Anterior cingulate cortex (tissue), 58 donors: ENCODE measurements at places on chromosomes 6 and 20.
A peak's percentile ranks its signal among the peaks of the same experiment; 100 is the strongest.

DNA sequence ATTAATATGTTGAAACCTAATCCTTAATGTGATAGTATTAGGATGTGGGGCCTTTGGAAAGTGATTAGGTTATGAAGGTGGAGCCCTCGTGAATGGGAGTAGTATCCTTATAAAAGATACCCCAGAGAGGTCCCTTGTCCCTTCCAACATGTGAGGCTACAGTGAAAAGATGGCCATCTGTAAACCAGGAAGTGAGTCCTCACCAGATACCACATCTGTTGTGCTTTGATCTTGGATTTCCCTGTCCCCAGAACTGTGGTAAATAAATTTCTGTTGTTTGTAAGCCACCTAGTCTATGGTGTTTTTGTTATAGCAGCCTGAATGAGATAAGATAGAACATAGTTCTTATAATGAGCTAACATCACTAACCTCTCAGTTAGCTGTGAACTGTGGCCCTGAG, 16.6 kb upstream of the CALHM6 start:
- DNase-seq = no peak

DNA sequence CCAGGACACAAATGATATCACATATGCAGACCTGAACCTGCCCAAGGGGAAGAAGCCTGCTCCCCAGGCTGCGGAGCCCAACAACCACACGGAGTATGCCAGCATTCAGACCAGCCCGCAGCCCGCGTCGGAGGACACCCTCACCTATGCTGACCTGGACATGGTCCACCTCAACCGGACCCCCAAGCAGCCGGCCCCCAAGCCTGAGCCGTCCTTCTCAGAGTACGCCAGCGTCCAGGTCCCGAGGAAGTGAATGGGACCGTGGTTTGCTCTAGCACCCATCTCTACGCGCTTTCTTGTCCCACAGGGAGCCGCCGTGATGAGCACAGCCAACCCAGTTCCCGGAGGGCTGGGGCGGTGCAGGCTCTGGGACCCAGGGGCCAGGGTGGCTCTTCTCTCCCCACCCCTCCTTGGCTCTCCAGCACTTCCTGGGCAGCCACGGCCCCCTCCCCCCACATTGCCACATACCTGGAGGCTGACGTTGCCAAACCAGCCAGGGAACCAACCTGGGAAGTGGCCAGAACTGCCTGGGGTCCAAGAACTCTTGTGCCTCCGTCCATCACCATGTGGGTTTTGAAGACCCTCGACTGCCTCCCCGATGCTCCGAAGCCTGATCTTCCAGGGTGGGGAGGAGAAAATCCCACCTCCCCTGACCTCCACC, 42.2 kb downstream of the SIRPA start:
- no peak for DNase-seq

- DNase-seq = no peak
These were observed 95.3 kb downstream of the TTLL2 start for GRCh38 chr6:167420177-167420576.

DNA sequence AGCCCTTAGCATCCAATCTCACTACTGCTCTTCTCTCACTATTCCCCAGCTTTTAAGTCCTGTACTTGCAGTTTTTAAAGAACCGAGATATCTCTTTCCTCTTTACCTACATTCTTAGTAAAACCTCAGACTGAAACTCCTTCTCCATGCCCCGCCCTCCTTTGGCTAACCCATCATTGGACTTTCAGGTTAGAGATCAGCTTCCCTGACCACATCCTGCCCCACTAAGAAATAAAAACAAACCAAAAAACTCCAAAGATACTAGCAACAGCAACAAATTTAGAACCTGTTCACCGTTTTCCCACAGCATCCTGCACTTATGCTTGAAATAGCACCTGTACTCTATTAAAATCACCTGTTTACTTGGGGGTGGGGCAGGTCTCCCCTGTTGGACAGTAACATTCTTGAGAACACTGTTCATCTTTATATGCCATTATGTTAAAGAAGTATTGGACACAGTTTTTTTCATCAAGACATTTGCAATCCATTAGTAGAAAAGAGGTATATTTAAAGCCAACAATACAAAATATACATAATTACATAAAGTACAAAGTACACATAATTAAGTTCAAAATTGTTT, 16.3 kb upstream of the SMAP1 start:
- no peak for DNase-seq

DNA sequence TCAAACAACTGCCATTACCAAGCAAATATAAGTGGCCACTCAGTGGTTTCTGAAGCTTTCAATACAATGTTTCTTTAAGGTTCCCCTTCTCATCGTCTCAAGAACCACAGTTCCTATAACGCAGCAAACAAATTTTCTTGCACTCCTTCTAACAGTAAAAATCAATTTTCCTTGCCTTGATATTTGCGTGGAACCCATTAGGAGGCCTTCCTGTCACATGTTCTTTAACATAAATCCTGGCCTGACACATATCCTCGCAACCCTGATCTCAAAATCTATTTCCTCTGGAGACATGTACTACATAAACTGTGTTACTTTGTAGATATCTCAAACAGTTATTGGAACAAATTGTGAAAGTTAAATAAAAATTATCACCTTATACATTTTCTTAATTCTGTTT, 65.9 kb upstream of the MANEA start:
- no peak for DNase-seq

DNA sequence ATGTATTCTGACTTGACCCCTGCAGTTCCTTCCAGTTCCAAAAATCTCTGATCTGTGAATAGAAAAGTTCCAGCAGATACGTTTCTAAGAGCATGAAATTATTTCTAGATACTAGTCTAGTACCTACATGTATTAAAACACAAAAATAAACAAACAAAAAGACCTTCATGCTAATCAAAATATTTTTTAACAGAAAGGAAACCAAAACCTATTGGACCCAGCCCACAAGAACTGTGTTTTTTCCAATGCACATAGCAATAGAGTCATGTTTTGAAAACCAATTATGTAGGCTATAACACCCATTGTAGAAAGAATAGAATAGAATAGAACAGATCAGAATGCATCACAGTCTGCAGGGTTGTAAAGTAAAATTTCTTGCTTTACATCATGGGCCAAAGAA, 158.6 kb upstream of the TNFAIP3 start:
- DNase-seq = no peak

- DNase-seq = no peak
These were observed 64.3 kb upstream of the AFDN start for GRCh38 chr6:167762259-167762962.

GRCh38 chr20:57794600-57795341, 85.0 kb upstream of the PMEPA1 start:
- DNase-seq = no peak

- no peak for DNase-seq
These were observed 13.9 kb downstream of the KCNK15 start for GRCh38 chr20:44759595-44759994.

- no peak for DNase-seq
These were observed 554 bp upstream of the ZSCAN31 start for GRCh38 chr6:28336284-28337120.

GRCh38 chr6:1391800-1392309, 2.5 kb downstream of the FOXF2 start:
- no peak for DNase-seq

- DNase-seq = no peak
These were observed 5.1 kb downstream of the CDKAL1 start for GRCh38 chr6:20539387-20539786.

GRCh38 chr20:54123587-54124180, 50.1 kb downstream of the CYP24A1 start:
- DNase-seq = no peak

- DNase-seq = no peak
These were observed 100.6 kb downstream of the NKAIN2 start for GRCh38 chr6:123904228-123904627.

GRCh38 chr6:83292900-83293843, 100.0 kb downstream of the RWDD2A start:
- no peak for DNase-seq

- DNase-seq = no peak
These were observed 4.4 kb downstream of the CAPN11 start for GRCh38 chr6:44162876-44163625.

DNA sequence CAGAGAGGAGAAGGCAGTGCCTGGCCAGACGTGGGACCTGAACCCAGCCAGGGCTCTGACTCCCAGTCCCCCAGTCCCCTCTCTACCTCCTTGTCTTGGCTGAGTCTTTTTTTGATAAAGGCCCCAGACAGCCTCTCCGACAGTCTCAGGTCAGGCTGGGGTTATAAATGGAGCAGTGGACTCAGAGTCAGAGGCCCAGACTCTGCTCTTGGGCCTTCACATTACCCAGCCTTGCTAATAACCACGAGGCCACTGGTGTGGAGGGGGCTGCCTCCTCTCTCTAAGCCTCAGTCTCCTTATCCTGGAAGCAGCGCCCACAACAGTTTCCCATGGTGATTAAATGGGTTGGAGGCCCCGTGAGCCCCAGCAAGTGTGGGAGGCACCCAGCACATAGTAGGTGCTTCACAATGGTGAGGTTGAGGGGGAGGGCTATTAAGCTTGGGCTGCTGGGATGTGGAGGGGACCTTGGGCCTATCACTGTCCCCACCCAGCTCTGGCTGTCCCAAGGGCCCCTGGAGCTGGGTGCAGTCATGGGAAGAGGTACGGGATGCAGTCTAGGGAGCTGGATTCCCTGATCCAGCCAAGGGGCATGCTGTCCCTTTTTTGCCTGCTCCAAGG, 35.7 kb downstream of the TGM2 start:
- DNase-seq = no peak

DNA sequence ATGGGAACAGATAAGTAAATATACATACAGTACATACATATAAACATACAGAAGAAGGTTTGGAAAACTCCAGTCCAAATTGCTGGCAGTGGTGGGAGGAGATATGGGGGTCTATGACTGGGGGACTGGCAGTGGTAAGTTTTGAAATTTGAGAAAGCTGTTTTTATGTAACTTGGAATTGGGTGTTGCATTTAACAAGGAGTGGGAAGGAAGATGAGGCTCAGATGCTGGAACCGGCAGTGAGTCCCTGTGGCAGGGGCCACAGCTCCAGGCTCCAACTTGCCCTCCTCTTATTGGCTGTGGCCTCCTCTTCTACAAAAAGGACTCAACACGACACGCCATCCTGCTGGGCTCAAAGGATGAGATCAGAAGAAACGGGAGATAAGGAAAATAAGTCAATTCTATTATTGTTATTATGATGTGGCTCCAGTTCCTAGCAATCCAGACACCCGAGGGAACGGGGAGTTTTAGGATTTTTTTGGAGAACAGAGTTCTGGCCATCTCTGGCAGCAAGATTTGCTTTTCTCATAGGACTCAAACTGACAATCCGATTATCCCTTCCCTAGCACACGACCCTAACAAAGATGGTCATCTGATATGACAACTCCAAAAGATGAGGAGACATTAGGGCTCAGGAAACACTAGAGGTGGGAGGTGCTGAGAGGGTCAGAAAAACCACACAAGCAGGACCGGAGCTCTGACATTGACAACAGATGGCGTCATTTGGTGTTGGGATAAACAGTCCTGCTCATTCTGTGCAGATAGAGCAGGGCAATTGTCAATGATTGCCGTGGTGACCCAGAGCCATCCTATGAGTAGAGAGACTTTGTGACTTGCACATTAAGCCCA, 6.0 kb upstream of the TGM2 start:
- no peak for DNase-seq

DNA sequence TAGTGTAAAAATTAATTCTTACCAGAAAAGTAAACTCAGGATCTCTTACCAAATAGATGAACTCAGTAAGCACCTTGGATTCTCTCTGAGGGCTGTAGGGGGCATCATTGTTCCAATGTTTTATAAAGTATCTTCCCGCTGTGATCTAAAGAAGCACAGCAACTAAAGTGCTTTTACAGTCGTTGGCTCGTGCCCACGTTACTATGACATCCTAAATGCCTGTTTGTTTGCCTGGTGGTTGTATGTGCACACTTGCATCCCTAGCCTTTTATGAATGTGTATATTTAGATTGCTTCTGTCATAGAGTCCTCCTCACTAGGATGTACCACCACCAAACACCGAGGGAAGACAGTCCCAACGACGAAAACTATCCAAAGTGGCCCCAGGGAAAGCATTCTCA, 34.5 kb downstream of the SLX4IP start:
- DNase-seq = no peak

- peak; percentile 68 for DNase-seq
These were observed 91.6 kb downstream of the RAMACL start for GRCh38 chr6:166494757-166495486.

- DNase-seq = no peak
These were observed 134.2 kb downstream of the MRPL14 start for GRCh38 chr6:43992783-43993644.

DNA sequence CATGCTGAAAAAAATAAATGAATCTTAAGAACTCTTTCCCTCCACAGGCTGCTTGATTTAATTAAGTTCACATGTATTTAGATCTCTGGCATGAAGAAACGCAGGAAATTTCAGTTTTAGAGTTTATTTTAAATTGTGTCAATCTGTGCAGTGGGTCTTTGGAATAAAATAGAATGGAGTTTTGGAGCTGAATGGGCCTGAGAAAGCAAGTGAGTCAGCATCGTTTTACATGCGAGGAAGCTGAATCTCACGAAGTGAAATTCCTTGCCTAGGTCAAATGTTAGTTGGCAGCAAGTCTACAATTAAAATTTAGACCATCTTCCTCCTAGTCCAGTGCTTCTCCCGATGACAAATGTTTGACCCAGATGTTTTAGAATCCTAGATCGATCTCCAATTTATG, 22.4 kb downstream of the MAP7 start:
- DNase-seq = no peak

DNA sequence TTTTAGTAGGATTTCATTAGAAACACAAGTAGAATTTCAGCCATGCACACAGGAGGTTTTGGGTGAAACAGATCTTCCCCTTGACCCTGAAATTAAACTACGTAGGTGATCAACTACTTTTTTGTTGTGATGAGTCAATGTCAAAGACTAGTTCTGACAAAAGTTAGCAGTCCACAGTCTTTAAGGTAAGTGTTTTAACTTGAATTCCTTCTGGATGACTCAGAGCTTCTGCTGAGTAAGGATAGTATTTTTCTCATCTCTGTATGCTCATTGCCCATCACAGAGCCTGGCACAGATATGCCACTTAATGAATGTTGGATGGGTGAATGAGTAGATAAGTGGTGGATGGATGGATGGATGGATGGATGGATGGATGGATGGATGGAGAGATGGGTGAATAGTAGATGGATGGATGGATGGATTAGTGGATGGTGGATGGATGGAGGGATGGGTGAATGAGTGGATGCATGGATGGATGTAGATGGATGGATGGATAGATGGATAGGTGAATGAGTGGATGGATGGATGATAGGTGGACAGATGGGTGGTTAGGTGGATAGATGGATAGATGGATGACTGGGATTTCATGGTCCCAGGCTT, 165.3 kb downstream of the ZMYND8 start:
- no peak for DNase-seq

DNA sequence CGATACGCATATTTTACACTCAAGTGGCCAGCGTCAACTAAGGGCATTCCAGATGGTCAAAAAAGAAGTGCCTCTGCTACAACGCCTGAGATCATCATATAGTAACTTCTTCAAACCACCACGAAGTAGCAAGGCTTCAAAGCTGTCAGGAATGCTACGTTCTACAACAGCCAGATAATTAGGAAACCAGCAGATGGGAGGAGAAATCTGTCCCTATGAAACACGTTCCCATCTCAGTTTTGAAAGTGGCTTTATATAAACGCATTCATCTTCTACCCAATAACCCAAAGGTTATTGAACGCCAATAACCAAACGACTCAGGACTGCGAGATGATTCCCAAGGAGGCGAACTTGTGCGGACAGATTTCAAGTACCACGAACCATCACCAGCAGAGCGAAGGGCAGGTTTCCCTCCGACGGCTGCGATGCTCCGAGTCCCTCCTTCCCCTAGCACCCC, 1.2 kb downstream of the ABHD12 start:
- no peak for DNase-seq
